ENCODE measurements at places on chromosomes 6 and 20. TPM values are rescaled to one million over a fixed set of nuclear protein-coding genes. Genes with fewer than 3 reads are reported as not detected.

NOX3 gene
- total RNA-seq, result not detected

FBXO9 gene
- total RNA-seq, result 25.2 TPM

TTLL9 gene
- total RNA-seq, result under 0.01 TPM

PAK5 gene
- total RNA-seq, result not detected

EPPIN gene
- total RNA-seq, result not detected

C6orf58 gene
- not detected for total RNA-seq

SOBP gene
- total RNA-seq, result 0.20 TPM

HLA-DQB1 gene
- total RNA-seq, result not detected

ADA gene
- 16.3 TPM for total RNA-seq

PKHD1 gene
- not detected for total RNA-seq

PTGIS gene
- total RNA-seq, result 0.44 TPM

PABPC1L gene
- total RNA-seq, result 0.44 TPM

BAK1 gene
- 12.3 TPM for total RNA-seq

ZC3H12D gene
- not detected for total RNA-seq
